ENCODE measurements at places on chromosomes 2 and 18. TPM values are rescaled to one million over a fixed set of nuclear protein-coding genes. Genes with fewer than 3 reads are reported as not detected.

DNA sequence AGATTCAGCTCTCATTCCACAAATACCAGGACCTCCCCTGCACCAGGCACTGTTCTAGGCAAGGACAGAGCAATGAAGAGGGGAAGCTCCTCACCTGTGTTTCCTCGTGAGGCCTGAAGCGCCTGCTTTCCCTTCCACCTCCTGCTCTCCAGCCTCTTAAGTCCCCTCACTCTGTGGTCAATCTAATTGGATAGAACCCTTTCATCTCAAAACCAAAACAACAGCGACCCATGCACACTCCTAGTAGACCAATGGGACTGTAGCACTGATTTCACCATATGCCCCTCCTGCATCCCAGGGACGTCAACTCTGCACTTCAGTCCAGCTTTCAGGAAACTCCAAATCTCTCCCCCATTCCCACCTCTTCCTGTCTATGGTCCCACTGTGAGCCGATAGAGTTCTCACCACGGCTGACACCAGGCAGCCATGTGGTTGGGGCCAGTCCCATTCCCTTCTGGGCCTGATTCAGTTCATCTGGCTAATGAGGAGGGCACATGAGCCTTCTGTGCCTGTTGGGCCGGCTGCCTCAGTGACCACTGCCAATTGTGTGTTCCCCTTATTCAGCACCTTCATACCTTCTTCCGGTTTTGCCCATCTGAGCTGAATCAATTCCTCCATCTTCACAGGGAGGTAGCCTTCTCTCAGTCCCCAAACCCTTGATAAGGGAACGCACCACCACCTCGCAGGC, 33.3 kb upstream of the MAT2A start:
- no peak for DNase-seq

DNA sequence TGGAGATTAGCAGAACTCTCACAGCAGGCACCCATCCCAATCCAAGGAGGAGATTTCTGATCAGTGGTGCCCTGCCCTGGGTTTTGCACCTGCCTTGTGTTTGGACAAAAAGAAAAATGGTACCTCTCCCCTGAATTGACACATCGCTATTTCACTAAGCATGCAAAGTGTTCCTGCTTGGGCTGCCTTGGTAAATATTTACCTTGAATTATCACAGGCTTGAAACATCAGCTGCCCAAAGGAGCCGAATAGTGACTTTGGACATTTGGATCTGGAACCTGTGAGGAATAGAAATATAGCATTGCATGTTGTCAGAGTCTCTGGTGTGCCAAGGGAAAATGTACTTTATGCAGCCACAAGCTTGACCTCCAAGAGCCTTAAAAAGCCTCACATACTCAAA, 926.4 kb upstream of the FANCL start:
- DNase-seq, result peak; percentile 5

SPHKAP gene
- total RNA-seq, result not detected

CTNNA2 gene
- total RNA-seq, result 2.6 TPM

DNA sequence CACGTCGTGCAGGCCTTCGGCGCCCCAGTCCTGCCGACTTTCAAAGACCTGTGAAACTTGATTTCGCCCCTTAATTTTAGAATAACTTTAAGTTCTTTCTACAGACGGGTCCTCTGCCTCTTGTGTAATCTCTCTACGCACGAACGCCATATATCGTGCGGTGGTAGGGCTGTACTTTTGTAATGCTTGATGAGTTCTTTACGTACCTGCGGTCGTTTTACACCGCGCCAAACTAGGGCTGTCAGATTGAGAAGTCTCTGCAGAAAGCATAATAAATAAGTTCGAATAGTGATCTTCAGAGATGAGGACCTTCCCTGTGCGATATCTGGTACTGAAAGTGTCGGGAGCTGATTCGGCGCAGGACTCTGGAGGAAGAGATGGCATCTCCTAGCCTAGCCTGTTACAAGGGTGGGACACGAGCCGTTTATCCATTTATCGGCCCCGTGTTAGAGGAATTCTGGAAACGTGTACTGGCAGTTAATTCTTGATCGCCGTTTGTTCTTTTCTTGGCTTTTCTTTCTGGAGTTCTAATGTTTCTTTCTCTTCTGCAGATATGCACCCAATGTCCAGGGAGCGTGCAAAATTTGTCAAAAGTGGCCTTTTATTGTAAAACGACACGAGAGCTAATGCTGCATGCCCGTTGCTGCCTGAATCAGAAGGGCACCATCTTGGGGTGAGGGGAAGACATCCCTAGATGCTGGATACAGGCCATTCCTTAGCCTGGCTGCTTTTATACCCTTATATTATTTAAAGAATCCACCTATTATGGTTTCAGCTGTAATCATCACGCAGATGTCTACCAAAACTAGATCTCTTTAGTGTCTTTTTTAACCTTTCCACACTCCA, 781 bp upstream of the SLC5A6 start:
- peak; percentile 60 for DNase-seq

- no peak for DNase-seq
Observed at GRCh38 chr2:226669905-226670304, 129.7 kb downstream of the IRS1 start.

EFR3B gene
- total RNA-seq, result 3.3 TPM

POTEJ gene
- total RNA-seq, result not detected

DNA sequence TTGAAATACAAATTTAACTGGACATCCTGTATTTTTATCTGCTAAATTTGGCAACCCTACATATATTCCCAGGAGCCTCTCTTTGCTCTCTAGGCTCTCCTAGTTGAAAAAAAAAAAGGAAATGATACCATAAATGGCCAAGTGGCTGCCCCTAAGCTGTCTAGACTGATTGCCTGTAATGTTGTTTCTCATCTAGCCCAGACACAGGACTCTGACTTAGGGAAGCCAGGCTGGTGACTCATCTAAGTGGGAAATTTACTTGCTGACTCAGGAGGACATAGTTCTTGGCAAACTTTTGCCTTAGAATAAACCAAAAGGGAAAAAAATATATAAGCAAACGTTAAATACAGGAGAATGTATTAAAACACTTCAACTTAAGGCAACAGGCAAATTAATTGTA, 14.6 kb upstream of the ITGAV start:
- no peak for DNase-seq

DNA sequence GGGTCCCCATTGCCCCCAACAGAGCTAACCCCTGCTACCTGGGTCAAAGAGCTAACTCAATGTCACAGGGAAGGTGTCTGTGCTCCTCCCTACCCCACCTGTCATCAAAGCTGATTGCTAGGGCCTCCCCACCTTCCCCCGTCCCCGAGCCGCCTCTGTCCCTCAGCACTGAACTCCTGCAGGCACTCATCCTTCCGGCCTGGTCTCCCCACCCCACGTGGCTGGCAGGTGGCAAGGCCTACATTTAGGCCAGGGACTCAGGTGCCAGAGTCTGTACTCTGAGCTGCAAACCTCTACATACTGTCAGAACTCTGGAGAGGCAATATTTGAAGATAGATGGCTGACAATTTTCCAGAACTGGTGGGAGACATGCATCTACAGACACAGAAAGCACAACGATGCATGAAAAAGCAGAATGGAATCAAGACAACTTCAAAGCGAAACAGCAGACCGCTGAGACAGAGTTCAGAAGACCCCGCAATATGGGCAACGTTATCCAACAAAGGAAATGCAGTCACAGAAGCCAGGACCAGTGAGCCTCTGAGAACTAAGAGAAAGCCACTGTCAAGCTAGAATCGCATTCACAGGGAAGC, 195.8 kb downstream of the HDAC4 start:
- DNase-seq, result no peak
